ENCODE measurements at places on chromosomes 7 and 10.
A peak's percentile ranks its signal among the peaks of the same experiment; 100 is the strongest.

DNA sequence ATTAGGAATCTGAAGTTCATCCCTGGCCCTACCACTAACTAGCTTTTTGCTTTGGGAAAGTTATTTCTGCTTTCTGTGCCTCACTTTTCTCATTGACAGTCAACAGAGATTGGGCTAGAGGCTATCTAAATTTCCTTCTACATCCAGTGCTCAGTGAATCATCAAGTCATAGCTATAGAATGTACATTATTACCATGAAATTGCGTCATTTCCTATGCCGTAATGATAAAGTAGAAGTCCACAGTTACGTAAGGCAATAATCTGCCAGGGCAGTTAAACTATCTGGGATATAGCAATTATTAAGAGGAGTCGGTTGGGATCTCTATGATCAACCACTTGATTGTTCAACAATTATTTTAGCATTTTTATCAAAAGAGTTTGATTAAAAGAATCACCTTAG lies 64.4 kb downstream of the ITGB8 start:
- no peak for DNase-seq

GRCh38 chr7:10707519-10707918 lies 266.2 kb upstream of the PHF14 start:
- no peak for DNase-seq

- DNase-seq, result no peak
These were observed 6.3 kb downstream of the LOXL4 start for GRCh38 chr10:98261436-98262277.

- no peak for DNase-seq
These were observed 18.8 kb upstream of the SH2D4B start for GRCh38 chr10:80518807-80519360.

GRCh38 chr7:16734148-16734726 lies 19.3 kb upstream of the TSPAN13 start:
- no peak for DNase-seq

DNA sequence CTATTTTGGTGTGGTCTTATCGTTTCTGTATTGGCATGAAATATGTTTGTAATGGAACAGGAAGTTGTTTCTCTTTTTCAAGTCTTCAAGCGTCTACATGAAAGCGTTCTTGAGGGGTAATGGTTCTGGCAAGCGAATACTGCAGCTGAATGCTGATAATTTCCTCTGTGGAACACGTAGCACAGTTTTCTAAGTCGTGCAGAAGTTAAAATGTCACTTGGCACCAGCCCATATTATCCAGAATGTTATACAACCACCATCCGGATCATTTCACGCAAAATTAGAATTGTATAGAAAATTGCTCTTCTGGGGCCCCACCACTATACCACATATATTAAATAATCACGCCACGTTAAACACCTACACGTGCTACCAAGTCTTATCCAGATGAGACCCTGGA lies 354.3 kb downstream of the CALN1 start:
- DNase-seq, result no peak

DNA sequence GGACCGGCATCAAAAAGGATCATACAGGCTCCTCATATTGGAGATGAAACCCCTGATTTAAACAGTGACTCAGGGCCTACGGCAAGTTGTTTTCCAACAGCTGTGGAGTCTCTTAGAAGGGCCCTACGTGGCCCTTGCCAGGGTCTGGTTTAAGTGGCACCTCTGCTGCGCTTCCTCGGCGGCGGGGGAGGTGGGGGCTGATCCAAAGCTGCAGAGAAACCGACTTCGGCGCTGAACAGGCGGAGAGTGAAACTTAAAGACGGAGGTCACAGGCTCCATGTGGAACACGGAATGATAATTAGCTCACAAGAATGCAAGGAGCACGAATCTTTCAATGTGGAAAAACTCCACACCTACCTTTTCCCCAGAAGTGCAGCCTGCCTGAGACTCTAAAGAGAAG lies 477.9 kb downstream of the TCERG1L start:
- no peak for DNase-seq

DNA sequence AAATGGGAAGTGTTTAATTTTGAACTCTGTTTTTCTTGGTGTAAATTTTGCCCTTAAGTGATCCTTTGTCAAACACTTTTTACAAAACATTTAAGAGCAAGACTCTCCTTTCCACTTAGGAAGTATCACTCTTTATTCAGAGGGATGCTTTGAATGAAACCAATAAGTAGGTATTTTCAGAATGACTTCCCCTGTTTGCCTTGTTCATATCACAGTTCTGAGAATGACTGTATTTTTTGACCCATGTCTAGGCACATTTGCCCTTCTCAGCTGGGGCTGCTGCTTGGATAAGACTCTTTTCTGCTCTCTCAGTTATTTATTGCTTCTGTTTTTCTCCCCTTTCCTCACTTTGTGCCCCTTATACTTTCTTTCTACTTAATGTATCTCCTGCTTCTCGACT lies 98.2 kb downstream of the CCNY start:
- no peak for DNase-seq

DNA sequence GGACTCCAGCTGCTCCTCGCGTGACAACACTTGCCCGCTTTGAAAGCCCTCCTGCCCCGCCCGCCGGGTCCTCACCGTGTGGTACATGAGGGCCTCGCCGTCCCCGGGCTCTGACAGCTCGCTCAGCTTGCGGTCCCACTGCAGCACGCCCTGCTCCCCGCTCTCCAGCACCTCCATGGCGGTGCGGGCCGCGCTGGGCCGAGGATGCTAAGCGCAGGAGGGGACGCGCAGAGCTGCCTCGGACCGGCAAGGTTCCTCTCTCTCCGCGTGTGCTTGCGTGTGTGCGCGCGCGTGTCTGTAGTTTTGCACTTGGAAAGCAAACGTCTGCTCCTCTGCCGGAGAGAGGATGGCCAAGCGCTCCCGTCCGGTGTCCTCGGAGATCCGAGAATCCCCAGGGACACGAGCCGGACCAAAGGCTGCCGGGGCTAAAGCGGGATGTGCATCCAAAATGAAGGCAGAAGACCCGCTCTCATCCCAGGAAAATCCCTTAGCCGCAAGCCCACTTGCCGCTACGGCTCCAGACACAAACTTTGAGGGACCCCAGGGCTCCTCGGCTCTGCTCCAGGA lies at the start of gene CREB3L2:
Gene CREB3L2 (minus strand): TSS at position 558 of the 567 bp plus-strand sequence. CDS start 381 bp downstream, at position 177.
- peak; percentile 69 for DNase-seq

DNA sequence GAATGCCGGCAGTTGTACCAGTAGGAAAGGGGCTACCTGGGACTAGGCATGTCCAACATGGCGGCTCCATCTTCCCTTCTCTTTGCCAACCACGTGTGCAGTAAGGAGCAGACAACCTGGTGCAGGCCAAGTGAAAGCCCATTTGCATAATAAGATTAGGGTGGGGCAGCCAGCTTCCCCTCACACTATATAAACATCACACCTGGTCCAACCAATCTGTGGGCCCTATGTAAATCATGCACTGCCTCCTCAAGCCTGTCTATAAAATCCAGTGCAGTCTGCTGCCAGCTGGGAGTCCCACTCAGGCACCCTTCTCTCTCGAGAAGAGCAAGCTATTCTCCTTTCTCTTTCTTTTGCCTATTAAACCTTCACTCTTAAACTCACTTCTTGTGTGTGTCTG lies 429.3 kb downstream of the CALN1 start:
- DNase-seq, result no peak

- no peak for DNase-seq
These were observed 8.5 kb upstream of the GLCCI1 start for GRCh38 chr7:7959979-7960670.

- no peak for DNase-seq
These were observed 16.3 kb upstream of the SAR1A start for GRCh38 chr10:70186571-70186970.

DNA sequence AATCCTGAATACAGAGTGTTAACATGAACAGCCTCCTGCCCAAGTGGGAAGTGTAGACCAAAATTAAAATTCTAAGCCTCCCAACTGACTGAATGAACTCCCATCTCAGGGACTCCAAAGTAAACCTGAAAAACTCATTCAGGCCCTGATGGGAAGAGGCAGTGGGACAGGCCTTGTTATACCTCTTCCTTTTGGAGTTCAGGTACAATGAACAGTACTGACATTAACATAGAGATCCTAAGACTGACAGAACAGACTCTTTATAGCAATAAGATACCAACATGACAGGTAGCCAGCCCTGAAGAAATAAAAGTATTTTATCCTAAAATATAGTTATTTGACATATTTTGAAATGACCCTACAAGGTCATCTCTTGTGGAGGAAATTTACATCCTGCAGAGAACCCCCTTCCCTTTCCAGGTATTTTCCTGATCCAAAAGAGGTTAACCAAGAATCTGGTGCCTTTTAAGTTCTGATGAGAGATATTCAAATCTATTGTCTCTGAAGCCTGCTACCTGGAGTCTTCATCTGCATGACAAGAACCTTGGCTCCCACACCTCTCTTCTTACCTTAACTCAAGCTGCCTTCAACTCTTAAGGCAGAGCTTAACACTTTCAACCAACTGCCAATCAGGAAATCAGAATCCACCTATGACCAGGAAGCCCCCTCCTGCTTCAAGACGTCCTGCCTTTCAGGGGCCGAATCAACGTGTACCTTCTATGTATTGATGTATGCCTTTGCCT lies 103.3 kb upstream of the PFKP start:
- DNase-seq, result no peak

- peak; percentile 86 for DNase-seq
These were observed 1.1 kb upstream of the HBP1 start for GRCh38 chr7:107167483-107168232.

- no peak for DNase-seq
These were observed 70.8 kb upstream of the PARD3 start for GRCh38 chr10:34885898-34886297.

- no peak for DNase-seq
These were observed 478.6 kb downstream of the GRID1 start for GRCh38 chr10:85888004-85888403.

DNA sequence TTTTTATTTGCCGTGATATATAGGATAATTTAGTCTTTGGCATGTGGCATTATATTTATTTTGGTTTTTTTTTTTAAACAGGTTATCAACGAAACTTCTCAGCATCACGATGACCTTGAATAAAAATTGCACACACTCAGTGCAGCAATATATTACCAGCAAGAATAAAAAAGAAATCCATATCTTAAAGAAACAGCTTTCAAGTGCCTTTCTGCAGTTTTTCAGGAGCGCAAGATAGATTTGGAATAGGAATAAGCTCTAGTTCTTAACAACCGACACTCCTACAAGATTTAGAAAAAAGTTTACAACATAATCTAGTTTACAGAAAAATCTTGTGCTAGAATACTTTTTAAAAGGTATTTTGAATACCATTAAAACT lies 9.1 kb downstream of the VIM start:
- DNase-seq, result no peak

GRCh38 chr10:125064681-125065492 lies 95.5 kb downstream of the CTBP2 start:
- DNase-seq, result peak; percentile 19

- peak; percentile 88 for DNase-seq
These were observed 55.9 kb downstream of the UPF2 start for GRCh38 chr10:11986593-11987216.

GRCh38 chr10:24952143-24952706 lies at the start of gene PRTFDC1:
Gene PRTFDC1 (minus strand): TSS chr10:24952606. CDS start chr10:24952575, 31 bp downstream.
- DNase-seq, result peak; percentile 37

DNA sequence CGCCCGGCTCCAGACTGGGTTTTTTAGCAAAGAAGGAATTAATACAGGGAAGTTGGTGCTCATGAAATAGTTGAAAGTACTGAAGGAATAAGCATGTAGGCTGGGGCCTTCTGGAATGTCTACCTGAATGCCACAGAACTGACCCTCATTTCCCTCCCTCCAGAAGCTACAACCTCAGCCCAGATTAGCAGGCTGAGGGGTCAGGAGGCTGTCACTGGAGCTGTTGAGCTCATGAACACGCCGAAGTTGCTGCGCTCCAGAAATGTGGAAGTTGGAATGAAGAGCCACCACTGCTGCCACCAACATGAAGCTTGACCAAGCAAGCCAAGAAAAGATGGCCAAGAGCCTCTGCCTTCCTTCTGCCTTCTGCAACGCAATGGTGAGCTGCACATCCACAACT lies 52.2 kb upstream of the KMT2E start:
- no peak for DNase-seq

DNA sequence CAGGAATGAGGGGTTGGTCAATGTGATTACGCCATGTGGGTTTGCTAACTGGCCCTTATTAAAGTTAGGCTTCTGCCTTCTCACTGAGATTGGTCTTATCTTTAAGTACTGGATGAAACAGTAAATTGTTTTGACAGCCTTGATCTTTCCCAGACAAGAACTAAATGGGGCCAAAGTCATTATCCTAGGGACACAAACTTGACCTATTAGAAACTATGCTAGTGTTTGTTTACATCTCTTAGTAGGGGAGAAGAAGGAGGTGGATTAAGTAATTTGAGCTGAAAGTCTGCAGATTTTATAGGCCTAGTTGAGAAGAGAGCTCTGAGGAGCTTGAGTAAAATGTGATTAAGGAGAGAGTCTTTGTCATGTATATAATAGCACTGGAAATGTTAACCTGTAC lies 386.9 kb downstream of the HTR7 start:
- DNase-seq, result no peak

- no peak for DNase-seq
These were observed 338 bp downstream of the ATP6V0E2 start for GRCh38 chr7:149873970-149874643.

GRCh38 chr10:125149036-125149679 lies 11.2 kb downstream of the CTBP2 start:
- DNase-seq, result no peak

GRCh38 chr10:116526219-116526618 lies 19.5 kb upstream of the PNLIP start:
- DNase-seq, result no peak

- no peak for DNase-seq
These were observed 175.6 kb upstream of the PFKP start for GRCh38 chr10:2891770-2892124.

- DNase-seq, result no peak
These were observed 292.7 kb downstream of the CAMK1D start for GRCh38 chr10:12642036-12642435.

DNA sequence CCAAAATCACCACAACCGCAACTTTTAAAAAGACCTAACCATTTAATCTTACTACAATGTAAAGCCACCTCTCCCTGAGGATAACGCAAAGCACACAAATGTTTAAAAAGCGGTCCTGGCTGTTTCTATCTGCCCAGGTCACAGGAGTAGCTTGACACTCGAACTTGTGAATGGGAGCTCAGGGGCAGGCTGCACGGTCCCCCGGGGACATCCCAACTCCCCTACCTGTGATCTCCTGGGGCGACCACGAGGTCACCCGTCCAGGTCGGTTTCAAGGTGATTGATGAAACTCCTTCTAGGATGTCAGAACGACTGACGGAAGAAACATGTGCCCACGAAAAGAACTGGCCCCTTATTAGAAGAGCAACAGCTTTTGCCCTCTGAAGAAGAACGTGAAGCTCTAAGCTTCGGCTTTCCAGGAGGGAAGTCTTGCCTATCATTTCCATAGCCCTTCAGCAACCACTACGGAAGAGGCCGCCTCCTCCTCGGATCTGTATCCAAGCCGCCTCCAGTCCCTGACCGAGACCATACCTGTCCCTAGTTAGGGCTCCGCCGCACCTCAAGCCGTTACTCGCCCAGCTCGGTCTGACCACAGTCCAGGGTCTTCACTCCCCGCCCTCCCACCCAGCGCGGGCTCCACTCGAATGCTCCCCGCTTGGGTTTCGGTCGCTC lies 459 bp downstream of the CYCS start:
- DNase-seq, result peak; percentile 26

DNA sequence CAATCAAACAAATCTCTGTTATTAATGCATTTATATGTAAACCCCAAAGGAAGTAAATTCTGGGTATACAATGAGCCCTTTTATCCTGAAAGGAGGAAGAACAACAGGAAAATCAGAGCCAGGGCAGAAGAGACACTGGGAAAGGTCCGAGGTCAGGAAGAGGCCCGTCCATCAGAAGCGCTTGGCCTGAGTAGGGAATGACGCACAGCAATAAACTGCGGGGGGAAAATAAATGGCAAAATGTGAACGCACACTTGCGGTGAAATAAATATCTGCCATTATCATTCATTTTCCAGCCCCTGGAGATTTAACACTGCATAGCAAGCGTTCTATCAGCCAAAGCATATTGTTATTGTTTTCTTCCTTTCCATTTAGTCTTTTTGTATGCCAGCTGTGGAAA lies 243.4 kb downstream of the COBL start:
- DNase-seq, result no peak
